ENCODE measurements at places on chromosomes 7 and 10.

GRCh38 chr7:131543298-131543697 is 13.1 kb downstream of the PODXL start:
- no peak for DNase-seq

GRCh38 chr10:70726909-70727495 is 54.7 kb downstream of the ADAMTS14 start:
- no peak for DNase-seq

DNA sequence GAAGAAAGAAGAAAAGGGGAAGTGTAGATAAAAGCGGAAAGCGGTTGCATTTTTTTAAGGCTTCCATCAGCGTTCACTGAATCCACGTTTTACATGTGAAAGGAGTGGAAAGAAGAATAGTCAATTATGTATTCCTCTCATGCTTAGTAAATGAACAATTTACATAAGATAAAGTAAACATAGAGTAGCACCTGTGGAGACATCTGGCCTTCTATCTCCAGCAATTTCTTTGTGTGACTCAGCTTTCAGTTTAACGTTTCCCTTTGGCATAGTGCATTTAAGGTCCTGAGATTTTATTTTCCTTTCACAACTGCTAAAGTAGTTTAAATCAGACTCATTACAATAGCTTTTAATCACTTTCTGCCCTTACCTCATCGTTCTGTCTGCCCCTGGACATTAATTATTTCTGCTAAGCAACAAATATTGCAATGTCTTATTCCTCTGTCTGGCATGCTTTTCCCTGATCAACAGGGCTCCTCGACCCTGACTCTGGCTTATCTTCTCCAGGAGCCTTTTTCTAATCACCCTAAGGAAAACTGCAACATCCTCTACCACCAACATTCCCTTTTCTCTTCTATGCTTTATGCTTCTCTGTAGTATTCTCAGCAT is 383.5 kb upstream of the VWC2 start:
- DNase-seq: no peak

GRCh38 chr10:127398971-127399365 is 150.1 kb upstream of the NPS start:
- no peak for DNase-seq

- DNase-seq: no peak
These were observed 409.9 kb downstream of the GALNT17 start for GRCh38 chr7:71541707-71542353.

DNA sequence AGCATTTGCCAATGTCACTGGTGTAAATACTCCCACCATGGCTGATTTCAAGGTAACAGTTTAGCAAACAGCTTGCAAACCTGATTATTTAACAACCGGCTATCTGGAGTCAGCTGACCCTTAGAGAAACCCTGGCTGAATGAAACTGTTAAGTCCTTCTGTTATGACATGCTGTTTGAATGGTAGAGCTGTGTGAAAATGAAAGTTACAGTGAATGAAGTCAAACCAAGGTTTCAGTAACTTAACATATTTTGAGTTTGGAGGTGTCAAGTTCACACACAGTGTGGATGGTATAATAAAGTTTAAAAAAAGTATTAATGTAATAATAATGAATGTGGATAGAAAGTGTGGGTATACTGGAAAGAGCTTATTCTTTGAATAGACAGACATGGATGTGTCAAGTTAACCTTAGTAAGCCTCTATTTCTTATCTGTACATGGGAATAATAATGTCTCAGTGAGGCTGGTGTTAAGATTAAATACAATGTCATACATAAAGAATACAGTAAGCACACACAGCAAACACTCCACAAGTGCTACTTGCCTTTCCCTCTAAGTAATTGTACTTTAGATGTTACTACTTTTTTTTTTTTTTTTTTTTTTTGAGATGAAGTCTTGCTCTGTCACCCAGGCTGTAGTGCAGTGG is 150.4 kb downstream of the TAX1BP1 start:
- no peak for DNase-seq

GRCh38 chr7:95501261-95501832 is 15.6 kb downstream of the ASB4 start:
- no peak for DNase-seq

DNA sequence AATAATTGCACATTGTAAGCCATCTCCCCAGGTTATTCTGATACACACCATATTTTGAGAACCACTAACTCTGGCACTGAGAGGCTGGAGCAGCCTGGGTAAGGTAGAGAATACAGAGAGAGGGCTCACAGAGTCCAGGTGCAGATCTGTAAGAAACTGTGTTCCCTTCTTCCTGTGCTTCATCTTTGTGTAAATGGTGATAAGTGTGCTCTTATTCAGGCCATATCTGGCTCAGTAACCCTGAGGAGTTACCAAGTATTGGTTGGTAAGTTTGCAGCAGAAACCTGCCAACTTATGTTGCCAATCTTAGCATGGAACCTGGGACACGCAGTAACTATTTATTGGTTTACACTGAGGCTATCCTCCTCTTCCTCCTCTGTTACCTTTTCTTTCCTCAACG is 16.2 kb upstream of the ICA1 start:
- no peak for DNase-seq

DNA sequence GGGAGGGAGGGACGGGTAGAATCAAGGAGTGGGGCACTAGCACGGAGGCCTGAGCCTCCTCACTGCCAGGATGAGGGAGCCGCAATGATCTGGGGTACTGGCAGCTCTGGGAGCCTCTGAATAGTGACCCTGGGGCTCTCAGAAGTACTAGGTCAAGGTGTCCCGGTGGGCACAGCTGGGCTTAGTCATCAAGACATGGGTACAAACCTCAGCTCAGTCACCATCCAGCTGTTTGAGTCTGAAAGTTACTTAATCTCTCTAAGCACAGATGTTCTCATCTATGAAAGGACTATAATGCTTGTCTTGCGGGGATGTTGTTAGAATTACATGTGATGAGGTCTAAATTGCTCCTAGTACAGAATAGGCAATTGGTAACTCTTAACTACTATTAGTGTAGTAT is 276.8 kb downstream of the KCNMA1 start:
- DNase-seq: no peak

- no peak for DNase-seq
These were observed 25.2 kb downstream of the CDK1 start for GRCh38 chr10:60803433-60803832.

DNA sequence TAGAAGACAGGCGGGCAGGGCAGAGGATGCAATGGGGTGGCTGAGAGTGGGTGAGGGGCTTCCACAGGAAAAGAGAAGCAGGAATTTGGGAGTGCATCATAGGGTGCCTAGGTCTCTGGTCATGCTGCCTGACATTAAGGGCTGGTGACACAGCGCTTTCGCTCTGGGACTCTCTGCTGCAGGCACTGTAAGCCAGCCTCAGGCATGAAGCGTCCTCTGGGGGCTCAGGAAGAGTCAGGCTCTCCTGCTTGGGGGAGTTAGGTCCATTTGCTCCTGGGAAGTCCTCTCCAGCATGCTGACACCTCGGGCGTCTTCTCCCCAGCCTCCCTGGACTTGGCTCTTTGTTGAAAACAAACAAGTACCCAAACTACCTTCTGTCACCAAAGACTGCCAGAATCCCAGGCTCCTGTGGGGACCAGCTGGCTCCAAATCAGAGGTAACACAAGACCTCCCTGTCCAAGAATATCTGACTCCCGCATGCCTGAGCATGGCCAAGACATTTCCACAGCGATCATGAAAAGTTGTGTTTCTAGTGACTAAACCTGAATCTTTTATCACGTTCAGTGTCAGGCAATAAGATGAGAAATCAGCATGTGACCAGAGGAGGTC is 55.4 kb downstream of the GPR26 start:
- DNase-seq: no peak

GRCh38 chr7:52838981-52839411 is 196.4 kb upstream of the POM121L12 start:
- DNase-seq: no peak

GRCh38 chr10:51999096-51999495 is 299.7 kb upstream of the CSTF2T start:
- no peak for DNase-seq

DNA sequence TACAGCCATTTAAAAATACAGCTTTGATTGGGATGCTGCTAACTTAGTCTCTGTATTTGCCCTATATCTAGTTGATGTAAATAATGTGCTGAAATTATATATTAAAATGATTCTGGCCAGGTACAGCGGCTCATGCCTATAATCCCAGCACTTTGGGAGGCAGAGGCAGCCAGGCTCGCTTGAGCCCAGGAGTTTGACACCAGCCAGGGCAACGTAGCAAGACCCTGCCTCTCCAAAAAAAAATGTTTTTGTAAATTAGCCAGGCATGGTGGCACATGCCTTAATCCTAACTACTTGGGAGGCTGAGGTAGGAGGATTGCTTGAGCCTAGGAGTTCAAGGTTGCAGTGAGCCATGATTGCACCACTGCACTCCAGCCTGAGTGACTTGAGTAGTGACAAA is 143.8 kb upstream of the CELF2 start:
- no peak for DNase-seq

DNA sequence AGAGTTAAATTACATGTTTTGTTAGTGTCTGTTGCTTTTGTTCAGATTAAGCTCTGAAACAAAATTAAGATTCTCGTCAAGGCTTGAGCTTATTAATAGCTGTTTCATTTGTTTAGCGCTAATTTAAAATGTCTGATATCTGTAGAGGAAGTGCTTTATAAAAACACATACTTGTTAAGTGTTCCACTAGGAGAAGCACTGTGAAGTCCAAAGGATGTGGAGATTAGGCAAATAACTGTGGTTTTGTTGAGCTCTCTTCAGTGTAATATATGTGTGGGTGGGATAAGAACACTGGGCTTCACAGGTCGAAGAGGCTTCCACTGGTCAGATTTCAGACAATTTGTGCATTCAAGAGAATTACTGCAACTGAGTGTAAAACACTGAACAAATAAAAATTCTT is 242.0 kb downstream of the AUTS2 start:
- DNase-seq: no peak

- no peak for DNase-seq
These were observed 14.5 kb downstream of the C7orf57 start for GRCh38 chr7:48049850-48050249.

DNA sequence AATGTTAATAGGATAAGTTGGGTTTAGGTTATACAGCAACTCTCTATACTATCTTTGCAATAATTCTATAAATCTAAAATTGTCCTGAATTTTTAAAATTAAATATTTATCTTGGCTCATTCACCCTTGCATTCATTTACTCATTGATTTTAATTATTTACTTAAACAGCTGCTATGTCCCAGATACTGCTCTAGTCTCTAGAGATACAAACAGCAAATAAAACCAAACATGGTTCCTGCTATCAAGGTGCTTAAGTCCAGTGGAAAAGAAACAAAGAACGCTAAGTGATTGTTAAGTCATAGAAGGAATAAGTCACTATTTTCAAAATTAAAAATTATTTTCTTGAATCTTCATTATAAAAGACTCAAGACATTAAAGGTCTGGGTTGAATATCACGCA is 29.9 kb upstream of the MAT1A start:
- no peak for DNase-seq

GRCh38 chr10:71703577-71703976 is 16.0 kb downstream of the C10orf105 start:
- DNase-seq: no peak

- no peak for DNase-seq
These were observed 174.0 kb downstream of the WDR37 start for GRCh38 chr10:1230138-1230537.

DNA sequence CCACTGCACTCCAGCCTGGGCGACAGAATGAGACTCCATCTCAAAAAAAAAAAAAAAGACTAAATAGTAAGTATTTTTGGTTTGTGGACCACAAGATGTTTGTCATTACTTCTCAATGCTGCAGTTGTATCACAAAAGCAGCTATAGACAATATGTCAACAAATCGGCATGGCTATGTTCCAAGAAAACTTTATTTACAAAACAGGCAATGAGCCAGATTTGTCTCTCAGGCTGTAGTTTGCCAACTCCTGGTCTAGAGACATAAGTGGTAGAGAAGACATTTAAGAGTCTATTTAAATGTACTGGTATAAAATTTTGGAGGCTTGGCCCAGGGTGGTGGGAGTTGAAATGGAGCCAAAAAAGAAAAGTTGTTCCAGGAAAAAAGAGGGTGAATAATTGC is 185.8 kb downstream of the SORCS1 start:
- DNase-seq: no peak

GRCh38 chr7:92633211-92633906 is 43.2 kb upstream of the FAM133B start:
- DNase-seq: no peak

DNA sequence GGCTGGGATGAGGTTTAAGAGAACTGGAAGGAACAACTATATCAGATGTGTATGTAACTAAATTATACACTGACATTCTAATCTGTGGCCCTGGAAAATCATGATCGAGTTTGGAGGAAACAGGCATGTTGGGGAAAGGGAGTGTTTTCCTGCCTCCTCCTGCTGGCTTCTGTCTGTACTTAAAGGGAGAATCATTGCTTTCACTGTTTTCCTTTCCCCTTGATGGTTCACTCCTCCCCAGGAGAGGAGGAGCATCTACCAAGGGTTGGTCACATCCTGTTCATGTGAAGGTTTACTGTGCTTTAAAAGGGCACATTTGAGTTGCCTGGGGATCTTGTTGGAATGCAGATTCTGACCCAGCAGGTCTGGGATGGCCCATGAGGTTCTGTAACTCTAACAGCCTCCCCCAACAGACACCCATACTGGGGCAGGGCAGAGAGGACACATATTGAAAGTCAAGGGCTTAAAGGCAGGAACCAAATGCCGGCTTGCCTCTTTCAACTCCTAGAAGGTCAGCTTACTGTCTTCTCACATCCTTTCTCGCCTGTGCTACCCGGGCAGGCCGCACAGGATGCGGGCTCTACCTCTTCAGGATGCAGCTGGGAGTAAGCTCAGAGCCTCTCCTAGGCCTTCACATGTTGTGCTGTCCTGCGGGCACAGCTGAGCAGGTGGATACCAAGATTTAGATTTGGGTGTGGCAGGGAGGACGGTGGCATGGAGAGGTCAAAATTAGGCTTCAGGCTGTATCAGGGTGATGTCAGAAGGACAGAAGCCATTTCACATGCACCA is 694.8 kb downstream of the KCNMA1 start:
- DNase-seq: no peak

DNA sequence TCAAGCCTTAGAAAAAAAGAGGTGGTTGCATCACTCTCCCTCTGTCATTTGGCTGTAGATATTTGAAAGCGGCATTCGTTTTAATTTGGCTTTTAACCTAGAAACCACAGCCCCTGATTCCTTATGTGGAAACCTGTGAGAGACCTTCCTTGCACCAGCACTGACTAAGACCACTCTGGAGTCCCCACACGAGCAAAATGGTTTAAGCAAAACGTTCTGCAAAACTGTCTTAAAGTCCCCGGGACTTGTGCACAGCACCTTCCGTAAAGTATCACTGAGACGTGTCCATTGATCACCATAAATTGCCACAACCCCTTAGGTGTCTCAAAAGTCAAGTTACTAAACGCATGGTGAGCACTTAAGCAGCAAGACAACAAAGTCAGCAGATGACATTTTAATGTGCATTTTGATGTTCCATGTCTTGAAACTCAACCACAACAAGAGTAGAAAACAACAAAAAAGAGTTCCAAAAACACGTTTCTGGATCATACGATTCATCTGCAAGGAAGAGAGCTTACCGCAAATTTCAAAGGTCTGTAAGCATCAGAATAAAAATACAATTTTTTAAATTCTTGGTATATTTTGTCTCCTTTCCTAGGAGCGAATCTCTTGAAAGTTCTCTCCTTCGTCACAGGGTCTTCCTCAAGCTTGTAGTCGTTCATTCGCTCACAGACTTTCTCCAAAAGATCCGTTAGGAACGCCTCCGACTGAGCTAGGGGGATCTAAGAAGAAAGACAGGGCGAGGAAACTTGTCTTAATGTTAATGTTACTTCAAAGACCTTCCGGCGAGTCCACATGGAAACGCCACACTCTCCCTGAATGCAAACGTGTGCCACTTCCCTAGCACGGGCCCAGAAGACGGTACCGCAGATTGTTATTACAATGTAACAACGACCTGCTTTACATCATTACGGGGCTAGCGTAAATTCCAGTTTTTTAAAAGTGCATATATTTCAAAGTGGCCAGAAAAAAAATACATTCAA is 37.7 kb downstream of the CNPY1 start:
- no peak for DNase-seq
